ENCODE measurements at places on chromosomes 2 and 18.

DNA sequence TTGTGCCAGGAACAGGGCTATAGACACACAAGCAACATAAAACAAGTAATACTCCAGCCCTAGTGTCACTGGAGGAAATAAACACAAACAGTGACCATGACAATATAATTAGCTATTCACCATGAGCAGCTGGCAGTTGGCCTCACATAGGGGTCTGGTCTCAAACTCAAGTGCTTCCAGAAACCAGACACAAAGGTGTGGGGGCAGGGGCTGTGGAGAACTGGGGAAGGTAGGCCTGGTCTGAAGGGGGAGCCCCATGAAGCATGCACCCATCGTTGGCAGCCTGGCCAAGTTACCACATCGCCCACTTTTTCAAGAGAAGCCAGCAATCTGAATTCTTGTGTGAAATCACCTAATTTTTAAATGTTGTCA lies 49.5 kb upstream of the SP3 start:
- DNase-seq, result no peak

GRCh38 chr18:25798046-25798445 lies 292.4 kb downstream of the SS18 start:
- no peak for DNase-seq

DNA sequence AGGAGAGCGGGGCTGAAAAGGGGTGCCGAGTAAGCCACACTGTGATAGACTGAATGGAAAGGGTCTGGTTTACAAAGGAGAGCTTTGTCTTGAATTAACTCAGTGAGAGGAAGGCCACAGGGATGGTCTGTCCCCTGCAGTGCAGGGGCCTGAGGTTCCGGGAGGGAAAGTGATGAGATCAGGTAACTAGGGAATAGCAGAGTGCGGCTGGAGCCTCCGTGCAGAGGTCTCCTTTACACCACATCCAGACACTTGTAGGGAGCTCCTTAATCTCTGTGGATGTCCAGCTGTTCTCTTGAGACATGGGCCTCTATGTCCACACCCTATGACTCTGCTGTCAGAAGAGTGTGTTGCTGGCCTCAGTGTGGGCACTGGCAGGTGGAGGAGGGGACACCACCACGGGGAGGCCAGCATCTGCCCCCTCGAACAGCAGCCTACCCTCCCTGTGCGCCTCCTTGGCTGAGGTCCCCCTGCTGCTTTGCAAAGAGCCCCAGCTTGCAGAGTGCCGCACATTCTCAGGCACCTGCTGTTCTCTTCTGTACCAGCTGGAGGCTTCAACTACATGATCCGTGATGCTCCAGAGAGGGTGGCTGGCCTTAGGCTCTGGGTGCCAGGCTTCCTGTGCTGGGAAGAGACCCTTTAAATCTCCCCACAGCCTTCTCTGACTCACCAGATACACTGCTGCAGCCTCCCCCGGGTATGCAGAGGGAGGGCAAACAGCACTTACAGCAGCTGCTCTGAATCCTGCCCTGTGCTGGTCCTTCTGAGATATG lies 25.9 kb downstream of the ENOSF1 start:
- no peak for DNase-seq

DNA sequence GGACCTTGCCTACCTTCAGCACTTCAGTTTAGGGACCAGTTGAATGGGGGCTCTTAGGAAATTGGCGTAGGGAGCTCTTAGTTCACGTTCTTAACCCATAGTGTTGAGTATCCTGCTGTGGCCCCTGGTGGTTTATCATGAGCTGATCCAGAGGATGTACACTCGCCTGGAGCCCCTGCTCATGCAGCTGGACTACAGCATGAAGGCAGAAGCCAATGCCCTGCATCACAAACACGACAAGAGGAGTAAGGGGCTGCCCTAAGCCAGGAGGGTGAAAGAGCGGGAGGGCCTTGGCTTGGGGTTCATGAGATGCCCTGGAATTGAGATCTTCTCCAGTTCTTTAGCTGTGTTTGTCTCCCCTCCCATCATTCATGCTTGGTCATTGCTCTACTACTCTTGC lies 2.9 kb downstream of the RETREG2 start:
- no peak for DNase-seq

DNA sequence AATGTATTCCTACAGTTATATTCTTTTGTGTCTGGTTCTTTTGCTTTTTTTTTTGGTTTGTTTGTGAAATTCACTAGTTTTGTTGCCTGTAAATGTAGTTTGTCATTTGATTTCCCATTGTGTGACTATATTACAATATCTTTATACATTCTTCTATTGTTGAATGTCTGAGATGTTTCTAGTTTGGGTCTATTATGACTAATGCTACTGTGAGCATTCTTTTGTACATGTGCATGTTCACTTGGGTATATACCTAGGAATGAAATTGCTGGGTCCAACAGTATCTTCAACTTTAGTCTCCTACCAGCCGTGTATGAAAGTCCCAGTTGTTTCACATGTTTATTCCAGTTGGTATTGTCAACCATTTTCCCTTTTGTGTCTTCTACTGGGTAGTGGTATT lies 112.7 kb upstream of the RBMS1 start:
- DNase-seq, result no peak

DNA sequence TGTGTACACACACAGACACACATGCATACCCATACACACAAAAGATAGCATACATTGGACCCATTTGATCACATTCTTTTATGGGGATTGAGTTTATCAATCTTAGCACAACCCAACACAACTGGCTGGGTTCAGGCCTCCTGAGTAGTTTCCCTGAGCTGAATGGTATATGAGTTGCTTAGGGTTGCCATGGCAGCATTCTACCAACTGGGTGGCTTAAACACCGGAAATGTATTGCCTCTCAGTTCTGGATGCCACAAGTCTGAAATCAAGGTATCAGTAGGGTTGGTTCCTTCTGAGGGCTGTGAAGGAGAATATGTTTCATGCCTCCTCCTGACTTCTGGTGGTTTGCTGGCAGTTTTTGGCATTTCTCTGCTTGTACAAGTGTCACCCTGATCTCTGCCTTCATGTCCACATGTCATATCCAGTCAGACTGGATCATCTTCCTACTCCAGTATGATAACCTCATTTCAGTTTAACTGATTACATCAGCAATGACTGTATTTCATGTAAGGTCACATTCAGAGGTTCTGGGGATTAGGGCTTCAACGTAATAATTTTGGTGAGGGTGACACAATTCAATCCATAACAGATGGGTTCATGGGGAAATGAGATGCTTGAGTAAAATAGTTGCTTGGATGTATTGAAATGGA lies 212.7 kb downstream of the KCNE4 start:
- DNase-seq, result no peak

DNA sequence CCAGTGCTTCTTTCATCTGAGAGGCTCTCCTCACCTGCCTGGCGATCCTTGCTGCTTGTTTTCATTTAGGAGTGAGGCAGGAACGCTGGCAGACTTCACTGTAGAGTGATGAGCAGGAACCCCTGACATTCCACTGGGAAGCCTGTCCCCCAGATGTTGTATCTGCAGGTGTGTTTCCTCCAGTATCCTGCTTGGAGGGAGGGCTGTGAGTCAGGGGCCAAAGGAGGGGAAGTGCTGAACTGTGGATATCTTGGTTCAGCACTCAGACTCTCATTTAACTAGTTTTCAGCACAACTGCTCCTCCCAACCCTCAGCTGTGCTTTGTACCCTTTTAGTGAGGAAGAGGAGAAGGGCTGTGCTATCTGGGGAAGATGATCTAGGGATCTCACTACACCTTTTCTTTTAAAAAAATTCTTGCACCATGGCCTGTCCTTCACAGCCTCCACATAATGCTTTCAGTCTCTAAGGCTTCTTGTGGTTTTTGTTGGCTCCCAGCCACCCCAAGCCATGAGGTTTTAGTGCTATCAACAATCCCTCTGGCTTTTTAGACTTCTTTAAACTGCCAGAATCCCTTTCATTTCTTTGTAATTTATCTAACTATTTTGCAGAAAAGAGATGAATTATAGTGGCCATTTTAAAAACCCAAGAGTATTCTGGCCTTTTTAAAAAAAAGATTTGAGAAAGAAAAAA lies 11.2 kb downstream of the ANKAR start:
- DNase-seq, result no peak

GRCh38 chr2:15279201-15279876 lies 281.8 kb downstream of the NBAS start:
- no peak for DNase-seq

- no peak for DNase-seq
Observed at GRCh38 chr2:119198240-119198840, 25.3 kb upstream of the STEAP3 start.

GRCh38 chr2:9274701-9275343 lies 68.2 kb downstream of the ASAP2 start:
- no peak for DNase-seq

- DNase-seq, result no peak
Observed at GRCh38 chr18:44096016-44096415, 584.7 kb upstream of the SETBP1 start.

DNA sequence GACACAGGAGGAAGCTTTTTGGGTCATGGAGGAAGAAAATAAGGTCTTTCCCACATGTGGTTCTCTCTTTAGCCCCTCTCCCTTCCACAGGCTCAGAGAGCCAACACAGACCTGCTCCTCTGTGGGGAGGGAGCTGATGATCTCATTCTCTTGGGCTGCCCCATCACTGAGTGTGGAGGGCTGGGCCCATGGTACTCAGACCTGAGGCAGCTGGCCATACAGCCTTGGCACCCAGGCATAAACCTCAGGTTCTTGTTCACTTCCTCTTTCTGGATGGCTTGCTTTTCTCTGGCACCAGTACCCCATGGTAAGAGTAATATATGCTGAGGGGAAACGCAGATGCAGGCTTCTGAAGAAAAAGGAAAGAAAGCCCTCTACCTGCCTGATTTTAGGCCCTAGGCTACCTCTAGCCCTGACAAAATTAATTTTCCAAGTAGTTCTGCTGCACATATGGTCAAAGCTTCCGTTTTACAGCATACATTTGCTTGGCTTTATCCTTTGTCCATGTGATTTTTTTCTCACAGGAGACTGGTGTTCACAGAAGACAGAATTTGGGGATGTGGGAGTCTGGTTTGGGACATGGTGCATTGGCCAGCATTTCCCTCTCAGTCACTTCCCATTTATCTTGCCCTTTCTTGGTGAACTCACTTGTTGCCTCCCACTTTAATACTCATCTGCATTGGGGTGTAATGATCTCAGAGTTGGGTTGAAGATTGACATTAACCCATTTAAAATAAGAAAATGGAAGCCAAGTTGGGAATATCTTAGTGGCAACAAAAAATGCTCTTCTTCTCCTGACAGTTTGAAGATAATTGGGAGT lies 11.1 kb downstream of the DHRS9 start:
- DNase-seq, result no peak

DNA sequence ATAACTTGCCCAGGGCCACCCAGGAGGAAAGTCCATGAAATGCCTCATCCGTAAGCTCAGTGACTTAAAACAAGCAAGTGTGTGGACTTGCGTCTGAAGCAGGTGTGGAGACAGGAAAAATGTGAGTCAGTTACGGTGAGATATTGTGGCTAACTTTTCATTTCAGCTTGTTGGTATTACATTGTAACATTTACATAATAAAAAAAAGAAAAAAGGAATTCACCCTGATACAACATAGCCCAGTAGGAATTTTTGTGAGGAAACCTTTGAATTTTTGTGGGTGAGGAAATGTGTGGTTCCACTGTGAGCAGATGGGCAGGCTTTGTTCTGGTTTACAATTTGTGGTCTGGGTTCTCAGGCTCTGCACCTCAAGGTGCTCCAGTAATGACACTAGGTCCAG lies 33.7 kb upstream of the LYPD6B start:
- DNase-seq, result no peak

DNA sequence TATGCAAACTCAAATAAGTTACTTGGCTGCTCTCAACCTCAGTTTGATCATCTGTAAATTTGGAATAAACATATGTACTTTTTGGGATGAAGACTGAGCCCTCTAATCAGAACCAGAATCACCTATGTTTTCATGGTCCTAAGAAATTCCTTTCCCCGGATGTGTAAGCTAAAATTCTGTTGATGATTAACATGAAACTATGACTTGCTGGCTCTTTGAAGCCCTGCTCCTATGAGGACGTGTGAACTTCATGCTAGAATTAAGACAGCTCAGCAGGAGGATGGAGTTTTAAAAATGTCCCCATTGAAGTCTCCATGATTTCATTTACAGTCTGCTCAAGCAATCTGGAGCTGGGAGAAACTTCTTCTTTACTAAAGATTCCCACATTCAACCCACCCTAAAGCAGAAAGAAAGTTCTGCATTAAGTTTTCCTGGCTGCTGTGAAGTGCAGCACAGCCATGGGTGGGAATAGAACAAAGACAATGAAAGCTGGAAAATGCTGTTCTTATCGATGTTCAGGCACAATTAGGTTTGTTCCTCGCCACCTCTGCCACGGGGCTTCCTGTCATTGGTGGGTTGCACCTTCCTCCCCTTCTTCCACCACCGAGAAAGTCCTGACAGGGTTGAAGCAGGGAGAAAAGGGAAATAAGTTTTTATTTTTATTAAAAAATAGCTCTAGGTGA lies 50.9 kb downstream of the ADCYAP1 start:
- DNase-seq, result no peak

GRCh38 chr2:234334151-234334550 lies 162.7 kb downstream of the ARL4C start:
- no peak for DNase-seq

- no peak for DNase-seq
Observed at GRCh38 chr2:128160616-128161275, 69.7 kb downstream of the UGGT1 start.

- DNase-seq, result no peak
Observed at GRCh38 chr18:6547476-6547875, 132.8 kb upstream of the L3MBTL4 start.

GRCh38 chr2:240645801-240646175 lies 20.5 kb downstream of the GPR35 start:
- no peak for DNase-seq

- DNase-seq, result no peak
Observed at GRCh38 chr2:234193977-234194563, 143.6 kb downstream of the SPP2 start.

DNA sequence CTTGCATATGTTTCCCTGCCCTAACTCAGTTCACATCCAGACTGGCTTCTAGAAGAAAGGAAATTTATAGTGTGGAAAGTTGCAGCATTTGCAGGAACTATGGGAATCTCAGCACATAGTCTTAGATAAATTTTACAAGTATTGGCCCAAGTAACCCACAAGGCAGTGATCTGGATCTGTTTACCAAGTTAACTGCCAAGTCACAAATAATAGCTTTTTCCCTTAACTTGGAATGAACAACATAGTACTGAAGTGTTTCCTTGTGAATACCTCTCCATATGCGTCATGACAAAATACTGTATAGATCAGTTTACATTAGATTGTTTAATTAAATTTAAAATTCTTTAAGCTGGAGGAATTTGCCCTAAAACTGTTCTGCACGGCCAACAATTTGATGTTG lies 255.8 kb upstream of the EPAS1 start:
- DNase-seq, result no peak

Measured in cortex of kidney (tissue), 1 donor.